DND-41 (cell line): ENCODE measurements at places on chromosomes 1 and 21.
A peak's percentile ranks its signal among the peaks of the same experiment; 100 is the strongest.

- DNase-seq: no peak
Observed at GRCh38 chr1:176225911-176226310, 18.8 kb upstream of the COP1 start.

DNA sequence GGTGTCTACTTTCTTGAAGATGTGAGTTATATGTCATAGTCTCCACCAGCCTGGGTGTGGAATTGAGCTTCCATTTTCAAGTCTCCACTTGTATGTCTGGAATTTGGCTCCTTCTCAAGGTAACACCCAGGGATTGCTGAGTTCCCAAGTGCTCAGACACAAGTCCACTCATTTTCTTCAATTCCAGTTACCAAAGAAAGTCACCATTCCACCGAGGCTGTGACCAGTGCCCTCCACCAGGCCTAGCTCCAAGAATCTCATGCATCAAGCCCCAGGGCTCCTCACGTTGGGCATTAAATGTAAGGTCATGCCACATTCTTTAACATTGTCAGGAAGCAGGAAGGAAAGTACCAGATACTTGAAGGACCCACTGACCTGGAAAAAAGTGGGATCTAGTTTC lies 2.4 kb upstream of the RAB4A start:
- no peak for DNase-seq

GRCh38 chr1:212430416-212430815 lies 2.3 kb upstream of the NENF start:
- no peak for DNase-seq

DNA sequence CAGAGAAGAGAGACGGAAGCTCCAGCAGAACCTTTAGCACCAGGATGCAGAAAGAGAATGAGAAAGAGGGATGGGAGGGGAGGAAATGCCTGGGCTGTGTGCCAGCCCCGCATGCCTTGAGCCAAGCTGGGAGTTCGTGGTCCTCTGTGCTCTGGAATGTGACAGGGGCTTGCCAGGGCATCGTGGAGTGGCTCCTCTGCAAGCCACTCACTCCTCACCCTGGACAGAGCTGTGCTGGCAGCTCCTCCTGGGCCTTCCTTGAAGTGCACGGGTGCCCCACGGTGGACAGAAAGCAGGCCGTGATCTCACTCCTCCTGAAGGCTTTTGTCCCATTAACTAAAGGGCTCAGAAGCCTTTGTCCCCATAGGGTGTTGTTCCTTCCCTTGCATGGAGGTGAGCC lies 34.8 kb upstream of the PRELP start:
- peak; percentile 6 for DNase-seq

- peak; percentile 36 for DNase-seq
Observed at GRCh38 chr1:86018283-86018923, 138.2 kb downstream of the COL24A1 start.

DNA sequence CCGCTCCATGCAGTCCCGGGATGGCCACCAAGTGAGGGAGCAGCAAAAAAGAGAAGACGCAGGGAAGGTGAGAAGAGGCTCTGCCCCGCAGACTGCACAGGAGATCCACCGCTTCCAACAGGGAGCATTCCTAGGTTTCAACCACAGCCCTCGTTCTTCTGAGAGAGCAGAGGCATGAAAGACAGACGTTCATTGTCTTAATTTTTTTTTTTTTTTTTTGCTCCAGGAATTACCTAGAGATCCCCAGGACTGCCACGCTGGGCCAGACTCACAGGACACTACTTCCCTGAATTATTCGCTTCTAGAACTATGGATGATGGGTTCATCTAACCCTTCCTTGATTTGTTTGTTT lies 33.2 kb upstream of the VASH2 start:
- no peak for DNase-seq
